Muscle of leg (tissue), 16 donors: ENCODE measurements at places on chromosomes 12 and 14. TPM values are rescaled to one million over a fixed set of nuclear protein-coding genes. Genes with fewer than 3 reads are reported as not detected.

DNA sequence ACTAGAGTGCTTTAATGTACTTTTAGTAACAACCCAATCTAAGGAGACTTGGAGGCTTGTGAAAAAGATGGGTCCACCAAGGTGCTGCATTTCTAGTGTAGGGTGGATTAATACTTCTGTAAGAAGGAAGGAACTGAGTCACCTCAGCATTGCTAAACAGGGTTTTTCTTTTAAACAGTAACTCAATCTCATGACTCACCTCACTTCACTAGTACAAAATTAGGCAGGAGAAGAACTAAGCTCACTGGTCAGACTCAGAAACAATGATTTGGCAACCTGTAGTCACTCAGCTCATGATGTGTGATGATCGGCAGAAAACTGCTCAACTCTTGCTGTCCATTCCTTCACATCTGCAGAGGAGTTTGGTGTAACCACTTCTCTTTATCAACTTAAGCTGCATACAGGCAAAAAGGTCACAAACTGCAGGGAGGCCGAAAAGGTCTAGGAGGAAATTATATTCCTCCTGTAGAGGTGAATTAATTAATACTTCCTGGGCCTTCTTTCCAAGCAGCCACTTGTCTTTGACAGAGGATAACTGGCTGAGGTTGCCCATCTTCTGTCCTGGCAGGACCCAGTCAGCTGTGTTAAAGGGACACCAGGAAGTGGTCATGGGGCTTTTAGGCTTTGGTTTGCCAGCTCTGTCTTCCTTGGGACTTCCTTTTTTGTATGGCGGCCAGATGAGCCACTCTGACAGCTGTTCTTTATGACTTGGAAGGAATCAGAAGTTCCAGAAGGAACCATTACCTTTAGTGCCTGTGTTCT is 466.9 kb downstream of the FUT8 start:
- H3K4me3 ChIP-seq: no peak overlapping the region
- H3K36me3 ChIP-seq: no peaks in the 10 kb centered on the region
- H3K27ac ChIP-seq: no peak overlapping the region
- no peak for DNase-seq

The SELPLG gene
- total RNA-seq: 2.8 TPM

The SMIM41 gene
- total RNA-seq: 0.13 TPM

GRCh38 chr12:26622601-26623000 is 210.4 kb downstream of the ITPR2 start:
- H3K27me3 ChIP-seq: no peaks in the 10 kb centered on the region
- DNase-seq: no peak
- H3K36me3 ChIP-seq: no peaks in the 10 kb centered on the region
- no peak overlapping the region for H3K4me3 ChIP-seq

- no peak overlapping the region for H3K4me3 ChIP-seq
- peak; percentile 82 for DNase-seq
- H3K27me3 ChIP-seq: no peaks in the 10 kb centered on the region
- no peak overlapping the region for H3K27ac ChIP-seq
- H3K36me3 ChIP-seq: no peaks in the 10 kb centered on the region
- peaks cover 8% of the 10 kb centered on the region for H3K4me1 ChIP-seq
These were observed 123.7 kb upstream of the NTF3 start for GRCh38 chr12:5308216-5308615.

The KCNJ8 gene
- total RNA-seq: 38.7 TPM

The KRT3 gene
- total RNA-seq: not detected

The ZNF26 gene
- total RNA-seq: 8.0 TPM

- H3K4me3 ChIP-seq: peak overlapping the region; percentile 17
- no peak overlapping the region for H3K27ac ChIP-seq
- H3K36me3 ChIP-seq: no peaks in the 10 kb centered on the region
- no peaks in the 10 kb centered on the region for H3K27me3 ChIP-seq
- H3K4me1 ChIP-seq: no peaks in the 10 kb centered on the region
These were observed 8.7 kb upstream of the FGD4 start for GRCh38 chr12:32390572-32391219.

DNA sequence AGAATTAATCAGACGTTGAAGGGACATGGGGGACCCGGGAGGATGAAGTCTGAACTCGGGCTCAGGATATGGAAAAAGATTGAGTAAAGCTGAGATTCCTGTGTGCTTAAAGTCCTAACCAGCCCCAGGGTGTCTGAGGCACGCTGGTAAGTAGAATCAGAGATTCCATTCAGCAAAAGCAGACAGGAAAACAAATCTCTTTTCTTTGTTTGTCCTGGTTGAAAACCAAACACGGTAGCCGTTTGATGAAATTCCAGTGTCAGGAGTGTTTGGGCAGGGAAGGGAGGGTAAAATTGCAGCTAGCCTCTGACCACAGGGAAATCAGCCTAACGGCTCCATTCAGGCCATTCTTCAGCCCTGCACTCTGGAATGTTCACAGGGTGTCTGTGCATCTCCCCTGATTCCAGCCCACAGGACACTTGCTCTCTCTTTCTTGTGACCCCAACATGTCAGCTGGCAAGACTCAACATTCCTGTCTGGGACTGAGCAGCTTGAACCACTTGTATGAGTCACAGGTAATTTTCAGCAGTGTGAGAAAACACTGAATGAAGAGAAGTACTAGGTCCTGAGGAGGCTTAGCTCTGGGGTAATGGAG is 31.0 kb downstream of the NINJ2 start:
- H3K4me3 ChIP-seq: no peak overlapping the region
- no peaks in the 10 kb centered on the region for H3K27me3 ChIP-seq
- DNase-seq: peak; percentile 82

DNA sequence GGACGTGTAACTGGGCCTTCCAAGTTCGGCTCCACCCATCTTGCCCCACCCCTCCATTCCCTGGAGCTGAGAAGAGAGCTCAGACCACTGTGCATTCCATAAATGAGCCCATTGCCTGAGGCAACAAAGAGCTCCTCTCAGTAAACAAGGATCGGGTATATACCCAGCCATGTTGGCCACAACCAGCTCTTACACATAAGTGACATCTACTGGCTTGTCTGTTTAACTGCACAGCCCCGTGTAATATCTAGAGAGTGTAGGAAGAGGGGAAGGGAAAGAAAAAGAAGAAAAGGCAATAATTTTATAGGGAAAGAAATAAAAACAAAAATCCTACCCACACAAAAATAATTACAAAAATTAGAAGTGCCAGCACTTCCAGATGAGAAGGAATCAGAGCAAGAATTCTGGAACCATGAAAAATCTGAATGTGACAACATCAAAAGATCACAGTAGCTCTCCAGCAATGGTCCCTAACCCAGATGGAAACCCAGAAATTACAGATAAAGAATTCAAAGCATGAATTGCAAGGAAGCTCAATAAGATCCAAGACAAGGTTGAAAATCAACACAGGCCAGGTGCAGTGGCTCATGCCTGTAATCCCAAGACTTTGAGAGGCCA is 308.1 kb downstream of the RPAP3 start:
- DNase-seq: no peak
- no peak overlapping the region for H3K4me3 ChIP-seq

GRCh38 chr14:68444449-68445168 is 348.3 kb downstream of the ZFP36L1 start:
- H3K4me3 ChIP-seq: no peak overlapping the region
- DNase-seq: peak; percentile 89
- H3K27me3 ChIP-seq: no peaks in the 10 kb centered on the region
- H3K27ac ChIP-seq: peak overlapping the region; percentile 30
